Activated CD4-positive, alpha-beta T cell treated with anti-CD3 and anti-CD28 coated beads for 36 hours (primary cell): ENCODE measurements at places on chromosomes 6 and 20.
A peak's percentile ranks its signal among the peaks of the same experiment; 100 is the strongest.

GRCh38 chr6:104214901-104215300 is 644.8 kb downstream of the HACE1 start:
- DNase-seq, result no peak

- DNase-seq, result no peak
These were observed 653 bp downstream of the ZNF335 start for GRCh38 chr20:45971425-45971674.

DNA sequence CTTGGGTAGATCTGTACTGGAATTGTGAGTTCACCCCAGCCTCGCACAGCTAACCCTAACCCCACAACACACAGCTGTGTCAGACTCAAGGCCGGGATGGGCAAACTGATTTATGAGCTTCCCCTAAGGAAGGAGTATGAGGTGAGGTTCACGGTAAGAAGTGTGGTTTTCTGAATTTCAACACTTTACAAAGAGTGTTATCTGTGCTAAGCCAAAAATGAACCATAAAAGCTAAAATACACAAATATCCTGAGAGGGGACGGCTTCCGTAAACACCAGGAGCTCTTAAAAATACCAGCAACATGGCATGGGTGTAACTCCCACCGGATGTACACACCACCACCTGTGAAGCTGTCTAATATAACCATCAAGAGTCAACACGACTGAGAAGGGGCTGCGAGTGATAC is 101.2 kb downstream of the ATP9A start:
- DNase-seq, result no peak

GRCh38 chr6:158026054-158026900 is 44.6 kb downstream of the SYNJ2 start:
- peak; percentile 89 for DNase-seq

- DNase-seq, result no peak
These were observed 171.4 kb downstream of the PACRG start for GRCh38 chr6:162899148-162899547.

DNA sequence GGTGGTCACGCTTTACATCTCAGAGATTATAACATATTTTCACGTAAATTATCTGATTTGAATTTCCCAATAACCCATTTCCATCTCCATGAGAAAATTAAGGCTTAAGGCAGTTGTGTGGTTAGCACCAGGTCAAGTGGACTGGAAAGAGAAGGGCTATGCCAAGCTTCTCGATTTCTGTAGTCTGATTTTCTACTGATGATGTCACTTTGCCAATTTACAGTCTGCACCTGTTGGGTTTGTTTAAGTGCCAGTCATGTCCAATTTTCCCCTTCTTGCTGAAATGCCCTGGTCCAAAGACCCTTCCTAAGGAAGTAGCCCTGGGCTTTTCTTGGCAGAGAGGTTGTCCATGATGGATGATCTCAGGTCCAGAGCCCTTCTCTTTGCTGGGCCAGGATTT is 562.3 kb upstream of the BTBD3 start:
- DNase-seq, result no peak

DNA sequence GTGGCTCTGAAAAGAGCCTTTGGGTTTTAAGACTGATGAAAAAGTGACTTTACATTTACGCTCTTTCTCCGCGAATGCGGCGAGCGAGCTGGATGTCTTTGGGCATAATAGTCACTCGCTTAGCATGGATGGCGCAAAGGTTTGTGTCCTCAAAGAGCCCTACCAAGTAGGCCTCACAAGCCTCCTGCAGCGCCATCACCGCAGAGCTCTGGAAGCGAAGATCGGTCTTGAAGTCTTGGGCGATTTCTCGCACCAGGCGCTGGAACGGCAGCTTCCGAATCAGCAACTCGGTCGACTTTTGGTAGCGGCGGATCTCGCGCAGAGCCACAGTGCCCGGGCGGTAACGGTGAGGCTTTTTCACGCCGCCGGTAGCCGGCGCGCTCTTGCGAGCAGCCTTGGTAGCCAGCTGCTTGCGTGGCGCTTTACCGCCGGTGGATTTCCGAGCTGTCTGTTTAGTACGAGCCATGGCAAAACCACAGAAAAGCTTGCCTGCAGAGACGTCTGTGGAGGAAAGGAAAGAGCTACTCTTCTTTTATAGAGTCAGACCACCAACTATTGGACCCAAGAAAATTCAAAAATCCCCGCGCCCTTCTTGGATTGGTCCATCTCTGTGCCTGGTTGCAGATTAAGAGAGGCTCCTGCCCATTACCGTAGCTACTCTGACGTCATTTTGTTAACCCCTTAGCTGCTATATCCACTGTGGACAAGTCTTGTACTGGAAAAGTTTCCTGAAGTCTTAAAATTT is 55.5 kb upstream of the HFE start:
- DNase-seq, result peak; percentile 92

GRCh38 chr6:42505385-42505718 is 53.6 kb upstream of the TRERF1 start:
- DNase-seq, result no peak

GRCh38 chr6:68973066-68973465 is 338.0 kb downstream of the ADGRB3 start:
- DNase-seq, result no peak

- DNase-seq, result no peak
These were observed 60.4 kb upstream of the CCN2 start for GRCh38 chr6:132011582-132011981.

DNA sequence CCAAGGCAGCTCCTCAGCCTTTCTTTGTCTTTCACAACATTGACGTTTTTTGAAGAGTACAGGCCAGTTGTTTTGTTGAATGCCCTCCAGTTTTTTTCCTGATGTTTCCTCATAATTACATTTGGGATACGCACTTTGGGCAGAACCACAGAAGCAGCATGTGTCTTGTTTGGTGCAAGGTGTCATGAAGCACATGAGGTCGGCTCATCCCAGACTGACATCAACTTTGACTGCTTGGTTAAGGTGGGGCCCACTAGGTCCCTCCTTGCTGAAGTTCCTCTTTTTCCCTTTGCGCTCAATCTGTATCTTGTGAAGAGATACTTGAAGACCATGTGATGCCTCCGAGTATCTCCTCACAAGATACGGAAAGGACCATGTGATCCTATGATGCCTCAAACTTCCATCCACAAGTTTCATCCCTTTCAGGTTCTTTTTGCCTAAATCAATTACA is 10.5 kb downstream of the SNAI1 start:
- no peak for DNase-seq

DNA sequence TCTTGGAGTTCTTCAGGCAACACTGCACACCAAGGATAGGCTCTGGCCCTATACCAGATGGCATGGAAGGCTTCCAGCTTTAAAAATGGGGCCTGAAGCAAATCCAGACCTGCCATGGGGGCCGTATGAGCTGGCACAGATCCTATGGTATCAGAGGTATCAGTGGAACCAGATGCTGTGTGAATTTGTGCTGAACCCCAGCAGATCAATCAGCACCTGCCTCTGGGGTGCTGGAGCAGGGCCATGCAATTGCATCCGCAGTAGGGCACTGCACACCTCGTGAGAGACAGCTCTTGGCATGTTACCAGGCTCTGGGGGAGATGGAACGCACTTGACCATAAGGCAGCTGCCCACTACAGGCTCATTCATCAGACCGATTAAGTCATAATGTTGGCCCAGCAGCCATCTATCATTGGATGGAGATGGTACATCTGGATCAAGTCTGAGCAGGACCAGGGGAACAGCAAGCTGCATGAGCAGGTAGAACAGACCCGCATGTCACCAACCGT is 221.5 kb downstream of the MYLK4 start:
- DNase-seq, result no peak
